ENCODE measurements at places on chromosomes 5 and 9. TPM values are rescaled to one million over a fixed set of nuclear protein-coding genes. Genes with fewer than 3 reads are reported as not detected.

DNA sequence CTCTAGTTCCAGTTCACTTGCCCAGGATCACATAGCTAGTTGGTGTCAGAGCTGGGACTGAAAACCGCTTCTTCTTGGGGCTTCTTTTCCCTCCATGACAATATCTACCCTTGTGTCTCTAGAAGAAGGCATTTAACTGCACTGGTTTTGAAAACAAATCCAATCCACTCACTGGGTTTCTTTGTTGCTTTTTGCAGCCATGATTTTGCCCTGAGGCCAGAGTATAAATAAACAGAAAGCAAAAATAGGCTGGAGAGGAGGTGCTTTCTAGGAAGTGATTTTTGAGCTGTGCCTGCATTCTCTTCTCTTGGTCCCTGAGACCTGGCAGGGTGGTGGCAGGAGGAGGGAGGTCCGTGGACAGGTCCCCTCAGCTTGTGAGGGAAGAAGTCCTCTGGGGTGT is 6.9 kb upstream of the TRIO start:
- H3K27me3 ChIP-seq = no peaks in the 10 kb centered on the region
- no peak for DNase-seq
- H3K36me3 ChIP-seq = no peaks in the 10 kb centered on the region
- no peak overlapping the region for H3K4me3 ChIP-seq
- no peaks in the 10 kb centered on the region for H3K4me1 ChIP-seq

DNA sequence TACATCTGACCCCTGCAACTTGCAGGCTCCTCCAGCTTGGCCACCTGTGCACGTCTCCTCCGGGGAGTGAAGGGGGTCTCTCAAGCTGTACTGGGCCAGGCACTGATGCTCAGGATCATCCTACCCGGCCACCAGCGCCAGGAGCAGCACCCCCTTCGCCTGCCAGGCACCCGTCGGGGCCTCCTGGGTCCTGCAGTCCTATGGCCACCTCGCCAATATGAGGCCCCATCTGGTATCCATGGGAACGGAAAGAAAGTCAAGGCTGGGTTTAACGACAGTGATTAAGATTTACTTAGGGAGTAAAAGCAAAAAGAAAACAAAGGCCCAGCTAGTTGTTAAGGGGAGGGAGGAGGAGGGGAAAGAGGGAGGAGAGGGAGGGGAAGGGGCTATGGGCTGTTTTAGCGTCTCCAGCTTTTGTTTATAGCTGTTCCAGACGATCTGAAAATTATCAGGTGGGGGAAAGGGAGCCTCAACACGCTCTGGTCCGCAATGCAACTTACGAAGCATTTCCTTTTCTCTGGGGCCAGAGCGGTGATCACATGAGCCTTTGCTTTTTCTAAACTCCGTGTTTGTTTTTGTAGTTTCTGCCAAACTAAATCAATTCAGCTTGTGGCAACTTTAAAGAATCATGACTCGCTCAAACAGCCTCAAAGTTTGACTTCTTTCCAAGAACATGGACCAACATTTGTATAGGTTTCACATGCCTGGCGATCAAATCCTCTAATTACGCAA is 132.4 kb downstream of the ROR2 start:
- no peaks in the 10 kb centered on the region for H3K27me3 ChIP-seq
- H3K36me3 ChIP-seq = no peaks in the 10 kb centered on the region
- peak overlapping the region; percentile 11 for H3K4me3 ChIP-seq
- peak overlapping the region; percentile 63 for H3K27ac ChIP-seq

DNA sequence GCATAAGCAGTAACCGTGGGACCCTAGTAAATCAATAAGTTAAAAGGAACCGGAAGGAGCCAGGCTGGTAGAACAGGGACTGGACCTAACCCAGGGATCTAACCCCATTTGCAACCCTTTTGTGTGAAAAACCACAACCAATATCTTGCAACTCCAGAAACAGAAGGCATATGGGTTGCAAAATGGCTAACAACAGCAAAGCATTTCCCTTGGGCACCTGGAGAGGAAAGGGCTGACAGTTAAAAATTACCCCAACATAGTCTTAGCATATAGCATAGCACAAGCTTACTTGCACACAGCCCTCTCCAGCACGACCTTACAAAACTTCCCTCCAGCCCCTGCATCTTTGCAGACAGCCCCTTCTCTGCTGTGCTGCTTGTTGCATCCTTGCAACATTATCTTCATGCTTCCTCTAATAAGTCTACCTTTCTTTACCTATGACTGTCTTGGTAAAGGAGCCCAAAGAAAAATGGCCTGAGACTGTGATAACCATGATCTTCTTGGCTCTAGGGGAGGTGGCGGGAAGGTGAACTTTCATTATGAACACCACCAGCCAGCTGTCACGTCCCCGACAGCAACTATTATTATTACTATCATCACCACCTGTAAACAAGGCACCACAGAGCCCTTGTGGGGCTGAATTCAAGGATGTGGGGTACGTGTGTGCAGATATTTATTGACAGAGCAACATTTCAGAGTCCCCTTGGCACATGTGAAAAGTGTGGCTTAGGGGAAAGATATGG is 49.8 kb downstream of the PRRC1 start:
- peaks cover 3% of the 10 kb centered on the region for H3K27me3 ChIP-seq
- peaks cover 3% of the 10 kb centered on the region for H3K4me1 ChIP-seq
- no peak overlapping the region for H3K4me3 ChIP-seq

DNA sequence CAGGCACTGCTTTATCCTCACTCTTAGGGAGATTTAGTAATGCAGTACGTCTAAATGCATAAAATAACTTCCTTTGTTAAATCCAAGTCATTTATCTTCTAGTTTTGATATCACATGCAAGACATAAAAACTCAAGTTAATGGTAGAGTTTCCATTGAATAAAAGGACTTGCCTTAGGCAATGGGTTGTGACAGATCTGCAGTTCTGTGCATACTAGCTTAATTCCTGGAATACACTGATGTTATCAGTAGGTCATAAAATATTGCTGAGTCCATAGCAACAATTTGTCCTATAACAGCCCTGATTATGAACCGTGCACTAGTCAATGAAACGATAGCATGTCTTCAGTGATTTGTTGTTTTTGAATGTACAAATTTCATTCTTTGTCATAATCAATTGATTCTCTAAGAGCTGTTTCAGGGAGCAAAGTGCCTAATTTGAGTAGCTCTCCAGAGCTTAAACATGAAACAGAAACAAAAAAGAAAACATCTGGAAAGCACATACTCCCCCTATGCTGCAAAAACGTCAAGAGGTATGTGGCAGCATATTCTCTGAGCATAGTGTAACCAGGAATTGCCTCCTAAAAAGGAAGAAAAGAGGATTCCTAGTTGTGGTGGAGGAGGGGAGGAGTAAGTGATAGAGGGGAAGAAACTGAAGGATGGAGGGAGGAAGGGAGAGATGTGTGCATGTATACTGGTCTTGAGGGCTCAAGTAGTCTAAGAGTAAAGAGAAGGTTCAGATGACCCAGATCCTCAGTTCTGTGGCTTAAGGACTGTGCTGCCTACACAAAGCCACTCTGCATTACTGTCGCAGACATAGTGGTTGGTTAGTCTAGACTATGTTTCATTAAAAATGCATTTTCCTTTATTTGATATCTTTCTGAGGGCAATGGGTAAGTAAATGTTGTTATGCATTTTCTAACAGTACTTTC is 589.2 kb downstream of the PRR16 start:
- H3K27ac ChIP-seq = no peak overlapping the region
- no peaks in the 10 kb centered on the region for H3K27me3 ChIP-seq
- H3K4me1 ChIP-seq = no peaks in the 10 kb centered on the region
- H3K36me3 ChIP-seq = no peaks in the 10 kb centered on the region

GRCh38 chr9:92534674-92535073 is 1.1 kb downstream of the ECM2 start:
- peaks cover 4% of the 10 kb centered on the region for H3K4me1 ChIP-seq
- H3K27ac ChIP-seq = peak overlapping the region; percentile 48
- H3K27me3 ChIP-seq = no peaks in the 10 kb centered on the region

GRCh38 chr9:132391449-132391848 is 15.2 kb downstream of the TTF1 start:
- H3K36me3 ChIP-seq = peaks cover 10% of the 10 kb centered on the region
- H3K4me3 ChIP-seq = no peak overlapping the region
- no peak overlapping the region for H3K27ac ChIP-seq
- no peak for DNase-seq

DNA sequence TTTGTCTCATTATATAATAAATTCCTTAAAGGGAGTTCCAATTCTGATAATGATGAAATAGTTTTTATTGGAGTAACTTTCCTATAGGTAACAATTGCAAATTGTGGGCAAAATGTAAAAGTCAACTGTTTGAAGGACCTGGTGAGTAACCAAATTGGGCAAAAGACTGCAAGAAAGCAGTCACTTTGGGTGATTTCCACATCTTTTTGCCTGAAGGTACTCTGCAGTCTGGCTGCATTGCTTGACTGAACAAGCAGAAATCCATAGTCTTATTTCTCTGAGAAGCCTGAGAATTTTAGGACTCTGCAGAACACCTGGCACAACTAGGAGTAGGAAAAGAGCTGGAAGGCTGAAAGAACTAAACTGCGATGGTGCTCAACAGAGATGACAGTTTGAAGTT is 114.9 kb downstream of the HOMER1 start:
- no peak for DNase-seq
- no peaks in the 10 kb centered on the region for H3K36me3 ChIP-seq

DNA sequence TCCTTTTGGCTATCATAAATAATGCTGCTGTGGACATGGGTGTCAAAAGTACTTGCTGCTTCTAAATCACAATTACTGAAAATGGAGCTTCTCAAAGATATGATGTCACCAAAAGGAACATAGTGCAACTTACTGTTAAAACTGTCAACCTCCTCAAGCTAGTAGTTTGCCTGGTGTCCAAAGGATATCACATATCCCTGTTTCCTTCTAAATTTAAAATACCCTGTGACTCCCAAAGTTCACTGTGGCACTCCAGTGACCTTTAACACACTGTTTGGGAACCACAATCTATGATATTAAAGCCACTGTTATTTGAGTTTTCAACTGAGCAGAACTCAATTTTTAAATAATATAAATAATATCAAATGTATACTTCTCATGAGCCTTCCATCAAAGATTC is 18.2 kb downstream of the GLIS3 start:
- no peak overlapping the region for H3K27ac ChIP-seq
- H3K36me3 ChIP-seq = no peaks in the 10 kb centered on the region
- no peaks in the 10 kb centered on the region for H3K4me1 ChIP-seq
- H3K4me3 ChIP-seq = no peak overlapping the region
- H3K27me3 ChIP-seq = no peaks in the 10 kb centered on the region

GRCh38 chr5:128538000-128538249 is at the start of gene FBN2:
Gene FBN2 (minus strand): TSS chr5:128538245. CDS start chr5:128537603, 642 bp downstream.
- no peaks in the 10 kb centered on the region for H3K4me1 ChIP-seq
- H3K4me3 ChIP-seq = peak within 1 kb of the TSS; percentile 59
- no peak within 1 kb of the TSS for H3K27ac ChIP-seq
- H3K36me3 ChIP-seq = no peaks in the 10 kb centered on the region
- DNase-seq = no peak

GRCh38 chr5:173028811-173029327 is 27.3 kb upstream of the CREBRF start:
- H3K4me3 ChIP-seq = no peak overlapping the region
- no peak overlapping the region for H3K27ac ChIP-seq
- H3K36me3 ChIP-seq = no peaks in the 10 kb centered on the region
- H3K4me1 ChIP-seq = peaks cover 2% of the 10 kb centered on the region
- no peaks in the 10 kb centered on the region for H3K27me3 ChIP-seq
- peak; percentile 52 for DNase-seq

DNA sequence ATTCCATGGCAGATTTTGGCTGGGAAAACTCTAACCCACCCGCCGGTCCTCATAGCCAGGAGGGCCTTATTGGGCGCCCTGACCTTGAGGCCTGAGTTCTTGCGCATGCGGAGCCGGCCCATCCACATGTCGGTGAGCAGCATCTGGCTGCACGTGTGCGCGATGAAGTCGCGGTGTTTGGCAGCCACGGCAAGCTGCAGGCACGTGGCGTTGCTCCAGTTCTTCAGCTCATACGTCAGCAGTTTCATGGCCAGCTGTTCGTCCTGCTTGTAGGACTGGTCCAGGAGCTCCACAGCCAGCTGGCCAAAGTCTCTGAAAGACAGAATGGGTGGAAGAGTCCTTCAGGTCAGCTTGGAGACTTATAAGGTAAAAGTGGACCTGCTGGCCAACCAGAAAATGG is 204.3 kb upstream of the KLF9 start:
- no peaks in the 10 kb centered on the region for H3K4me1 ChIP-seq
- H3K27me3 ChIP-seq = no peaks in the 10 kb centered on the region
- no peak overlapping the region for H3K4me3 ChIP-seq
- no peak overlapping the region for H3K27ac ChIP-seq
- no peaks in the 10 kb centered on the region for H3K36me3 ChIP-seq

RABGAP1 gene
- 47.6 TPM for total RNA-seq

CTNND2 gene
- total RNA-seq = not detected

LRRTM2 gene
- total RNA-seq = 1.3 TPM

KCNV2 gene
- not detected for total RNA-seq

LHX3 gene
- not detected for total RNA-seq

Data from fibroblast of lung (primary cell).